ENCODE measurements at places on chromosomes 16 and 17.

DNA sequence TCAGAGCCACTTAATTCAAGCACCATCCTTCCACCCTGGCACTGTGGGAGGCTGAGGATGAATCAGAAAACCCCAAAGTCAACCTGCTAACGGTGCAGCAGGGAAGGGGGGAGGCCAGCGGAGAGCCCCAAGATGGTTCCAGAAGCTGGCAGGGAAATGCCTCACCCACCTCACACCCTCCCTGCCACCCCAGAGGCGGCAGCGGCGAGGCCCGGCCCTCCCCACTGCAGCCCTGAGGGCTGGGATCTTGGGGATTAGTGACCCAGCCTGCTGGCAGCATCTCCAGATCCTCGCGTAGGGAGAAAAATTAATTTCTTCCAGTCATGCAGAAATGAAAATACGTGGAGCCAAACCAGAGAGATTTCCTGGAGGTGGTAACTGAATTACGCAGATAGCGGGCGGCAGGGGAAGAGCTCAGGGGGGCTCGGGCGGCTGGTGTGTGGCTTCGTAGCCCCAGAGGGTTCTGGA is 38.2 kb downstream of the CBFA2T3 start:
- no peak for DNase-seq

DNA sequence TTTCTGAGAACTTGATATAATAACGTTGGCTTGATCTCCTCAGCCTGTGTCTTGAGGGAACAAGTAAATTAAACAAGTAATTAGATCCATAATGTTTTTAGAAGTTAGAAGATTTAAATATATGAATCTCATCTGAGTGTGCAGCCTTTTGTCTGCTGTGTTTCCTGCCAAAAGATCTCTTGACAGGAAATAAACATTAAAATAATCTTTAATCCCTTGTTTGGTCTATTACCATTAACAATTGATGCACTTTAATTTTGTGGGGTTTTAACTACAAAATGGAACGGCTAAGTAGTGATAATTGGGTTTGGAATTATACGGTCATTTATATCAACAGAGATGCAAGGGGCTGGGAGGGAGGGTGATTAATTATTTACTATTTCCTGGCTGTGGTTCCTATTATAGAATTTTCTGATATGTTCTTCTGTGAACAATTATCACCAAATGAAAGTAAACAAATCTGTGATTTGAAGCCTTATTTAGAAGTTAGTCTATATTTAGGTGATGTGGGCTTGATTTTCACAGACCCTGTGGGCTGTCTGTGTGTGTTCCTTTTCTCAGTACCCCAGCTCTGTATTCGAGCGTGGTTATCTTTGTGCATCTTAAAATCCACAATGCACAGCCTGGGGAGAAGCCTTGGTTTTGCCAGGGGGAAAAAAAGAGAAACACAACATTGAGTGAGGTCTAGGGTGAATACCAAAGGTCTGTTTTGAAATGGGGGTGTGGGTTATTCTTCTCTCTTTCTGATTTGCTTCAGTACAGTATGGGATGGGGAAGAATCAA is 556.1 kb downstream of the WWOX start:
- no peak for DNase-seq

GRCh38 chr17:72535779-72536178 is 415.0 kb downstream of the SOX9 start:
- DNase-seq: no peak

GRCh38 chr17:57739402-57740234 is 5.5 kb downstream of the CCDC182 start:
- no peak for DNase-seq

DNA sequence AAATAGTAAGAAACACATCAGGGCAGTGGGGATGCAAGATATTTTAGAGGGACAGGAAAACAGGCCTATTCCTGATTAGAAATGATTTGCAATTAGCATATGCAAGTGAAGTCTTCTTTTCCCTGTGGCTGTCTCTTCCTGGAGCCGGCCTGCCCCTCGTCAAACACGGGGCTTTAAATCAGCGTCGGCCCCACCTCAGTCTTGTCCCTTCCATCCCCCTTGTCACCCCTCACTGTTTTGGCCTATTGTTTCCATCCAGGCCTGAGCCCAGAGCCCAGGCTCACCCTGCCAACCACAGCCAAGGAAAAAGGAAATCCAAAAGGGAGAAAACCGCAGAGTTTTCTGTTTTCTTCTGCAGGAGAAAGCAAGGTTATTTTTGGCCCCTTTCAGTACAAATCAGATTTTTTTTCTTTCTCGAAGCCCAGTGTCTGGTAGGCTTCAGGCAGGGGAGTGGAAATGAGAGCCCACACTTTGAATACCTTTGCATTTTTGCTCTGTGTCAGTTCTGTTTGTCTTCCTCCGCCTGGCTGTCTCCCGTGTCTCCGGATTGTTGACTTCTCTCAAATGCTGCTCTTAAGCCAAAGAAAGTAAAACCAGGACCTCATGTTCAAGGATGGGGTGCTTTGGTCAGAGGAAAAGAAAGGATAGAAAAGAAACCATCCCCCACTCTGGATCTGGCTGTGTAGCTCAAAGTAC is 399.9 kb upstream of the CDH11 start:
- no peak for DNase-seq

DNA sequence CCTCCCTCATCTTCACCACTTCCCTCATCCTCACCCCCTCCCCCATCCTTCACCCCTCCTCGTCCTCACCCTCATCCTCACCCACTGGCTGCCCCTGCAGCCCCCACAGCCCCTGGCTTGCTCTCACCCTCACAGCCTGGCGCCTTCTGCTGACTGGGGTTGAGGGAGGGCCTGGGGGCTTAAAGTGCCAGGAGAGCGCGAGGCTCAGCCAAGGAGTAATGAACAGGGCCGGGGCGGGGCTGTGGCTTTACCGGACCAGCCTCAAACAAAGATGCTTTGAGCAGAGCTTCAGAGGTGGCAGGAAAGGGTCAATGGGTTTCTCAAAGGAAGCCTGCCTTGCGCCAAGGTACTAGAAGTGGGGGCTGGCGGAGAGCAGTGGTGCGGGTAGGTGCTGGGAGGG is at the start of gene PRSS33:
PRSS33 (minus strand) TSS at position 155 of the 400 bp plus-strand sequence. CDS start 1,013 bp downstream, outside the sequence.
- DNase-seq: no peak

DNA sequence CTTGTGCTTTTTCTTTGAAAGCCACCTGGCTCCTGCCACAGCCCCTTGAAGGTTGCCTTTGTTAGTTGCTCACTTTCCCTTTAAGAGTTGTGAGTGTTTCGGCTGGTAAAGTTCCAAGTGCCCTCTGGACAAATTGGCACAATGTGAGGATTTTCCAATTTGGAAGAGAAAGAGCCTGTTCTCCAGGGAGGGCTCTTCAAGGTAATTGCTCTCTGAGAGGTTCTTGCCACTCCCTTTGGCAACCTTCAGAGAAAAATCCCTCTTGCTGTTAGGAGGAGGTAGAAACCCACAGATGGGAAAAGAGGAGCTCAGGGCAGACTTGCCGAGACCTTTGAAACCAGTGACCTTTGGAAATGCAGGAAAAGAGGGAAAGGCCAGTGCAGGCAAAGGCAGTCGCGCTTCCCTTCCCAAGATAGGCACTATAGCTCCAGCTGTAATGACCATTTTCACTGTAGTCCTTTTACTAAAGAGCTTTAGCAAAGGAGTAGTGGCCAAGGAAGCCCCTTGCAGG is 49.0 kb upstream of the AKAP1 start:
- peak; percentile 3 for DNase-seq

DNA sequence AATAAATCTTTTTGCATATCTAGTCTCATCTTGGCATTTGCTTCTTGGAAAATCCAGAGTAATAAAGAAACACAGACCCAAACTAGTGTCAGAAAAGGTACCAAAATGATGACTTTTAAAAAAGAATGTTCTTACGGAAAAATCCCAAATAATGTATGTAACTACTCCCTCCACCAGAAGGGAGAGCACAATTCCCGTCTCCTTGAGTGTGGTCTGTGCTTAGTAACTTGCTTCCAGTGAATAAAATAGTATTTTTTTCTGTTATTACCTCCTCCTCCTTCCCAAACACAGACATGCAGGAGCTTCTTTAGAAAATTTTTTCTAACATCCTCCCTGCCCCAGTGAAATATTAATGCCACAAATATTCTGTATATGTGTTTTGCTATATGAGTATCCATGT is 358.1 kb downstream of the ZFHX3 start:
- no peak for DNase-seq

DNA sequence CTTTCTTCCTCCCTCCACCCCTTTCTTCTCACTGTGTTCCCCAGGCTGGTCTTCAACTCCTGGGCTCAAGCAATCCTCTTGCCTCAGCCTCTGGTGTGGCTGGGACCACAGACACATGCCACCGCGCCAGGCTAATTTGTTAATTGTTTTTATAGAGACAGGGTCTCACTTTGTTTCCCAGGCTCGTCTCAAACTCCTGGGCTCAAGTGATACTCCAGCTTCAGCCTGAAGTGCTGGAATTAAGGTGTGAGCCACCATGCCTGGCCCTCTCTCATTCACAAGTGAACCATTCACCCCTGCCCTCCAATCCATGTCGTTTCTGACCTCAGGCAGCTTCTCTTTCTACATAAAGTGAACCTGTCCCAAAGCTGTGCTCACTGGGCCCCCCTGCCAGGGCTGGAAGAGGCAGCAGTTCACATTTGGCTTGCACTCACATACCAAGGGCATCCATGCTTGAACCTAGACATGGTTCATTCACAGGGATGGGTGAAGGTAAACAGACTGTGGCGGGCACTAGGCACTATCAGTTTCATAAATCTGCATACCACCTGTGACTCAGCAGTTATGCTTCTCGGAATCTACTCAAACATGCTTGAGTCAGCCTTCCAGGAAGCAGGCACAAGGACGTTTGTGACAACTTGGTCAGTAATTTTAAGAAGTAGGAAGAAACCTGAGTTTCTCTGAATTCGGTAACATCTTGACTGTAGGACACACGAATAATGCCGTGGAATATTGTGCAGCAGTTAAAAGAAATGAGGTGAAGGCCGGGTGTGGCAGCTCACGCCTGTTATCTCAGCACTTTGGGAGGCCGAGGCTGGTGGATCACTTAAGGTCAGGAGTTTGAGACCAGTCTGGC is 6.0 kb upstream of the RNF213 start:
- no peak for DNase-seq

- no peak for DNase-seq
Measured at GRCh38 chr17:67779098-67779672, 46.1 kb upstream of the BPTF start.

DNA sequence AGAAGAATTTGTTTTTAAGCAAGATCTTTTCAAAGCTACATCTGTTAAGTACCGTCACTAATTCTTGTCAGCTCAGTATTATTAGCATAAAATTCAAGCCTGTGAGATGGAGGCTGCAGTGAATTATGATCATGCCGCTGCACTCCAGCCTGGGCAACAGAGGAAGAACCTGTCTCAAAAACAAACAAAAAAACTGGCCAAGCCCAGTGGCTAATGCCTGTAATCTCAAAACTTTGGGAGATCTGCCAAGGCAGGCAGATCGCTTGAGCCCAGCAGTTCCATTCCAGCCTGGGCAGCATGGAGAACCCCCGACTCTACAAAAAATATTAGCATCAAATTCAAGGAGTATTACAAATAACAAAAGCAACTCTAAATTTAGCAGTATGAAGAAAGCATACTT is 88.0 kb downstream of the STXBP4 start:
- DNase-seq: no peak

- DNase-seq: no peak
Measured at GRCh38 chr17:58788199-58788598, 32.5 kb downstream of the PPM1E start.

DNA sequence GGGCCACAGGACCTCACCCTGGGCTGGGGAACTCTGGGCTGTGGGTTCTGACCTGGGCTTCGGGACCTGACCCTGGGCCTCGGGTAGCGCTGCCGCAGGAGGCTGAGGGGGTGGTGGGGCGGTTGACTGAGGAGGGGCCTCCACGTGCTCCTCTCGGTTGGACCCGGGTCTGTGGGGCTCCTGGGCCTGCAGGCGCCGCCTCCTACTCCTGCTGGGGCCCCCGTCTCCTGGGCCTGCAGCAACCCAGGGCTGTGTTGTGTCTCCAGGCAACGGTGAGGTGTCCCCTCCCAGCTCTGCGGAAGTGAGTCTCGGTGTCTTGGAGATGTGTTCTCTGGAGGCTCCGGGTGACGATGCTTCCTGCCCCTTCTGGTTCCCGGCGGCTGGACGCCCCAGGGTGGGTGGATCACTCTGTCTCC is 41.5 kb upstream of the GNG13 start:
- no peak for DNase-seq

DNA sequence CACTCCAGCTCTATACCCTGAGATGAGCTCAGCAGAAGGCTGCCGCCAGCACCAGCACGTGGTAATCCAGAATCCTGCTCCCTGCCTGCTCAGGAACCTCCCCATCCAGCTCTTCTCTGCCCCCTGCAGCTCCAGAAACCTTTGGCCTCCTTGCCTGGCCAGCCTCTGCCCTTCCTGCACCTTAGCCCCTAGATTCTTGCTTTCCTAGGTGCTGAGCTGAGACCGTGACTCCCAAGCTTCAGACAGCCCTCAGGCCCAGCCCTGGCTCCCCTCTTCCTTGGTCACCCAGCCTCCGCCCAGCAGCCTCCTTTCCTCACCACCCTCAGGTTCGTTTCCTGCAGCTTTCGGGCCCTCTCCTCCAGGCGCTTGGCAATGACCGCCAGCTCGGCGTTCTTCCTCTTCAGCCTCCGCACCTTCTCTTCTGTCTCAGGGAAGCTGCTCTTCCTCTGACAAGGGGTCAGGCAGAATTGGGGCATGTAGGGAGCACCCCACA is 2.6 kb downstream of the TSPOAP1 start:
- DNase-seq: no peak

GRCh38 chr17:50044483-50044882 is 11.4 kb upstream of the ITGA3 start:
- no peak for DNase-seq

GRCh38 chr16:10405386-10405939 is 19.6 kb downstream of the ATF7IP2 start:
- DNase-seq: no peak

DNA sequence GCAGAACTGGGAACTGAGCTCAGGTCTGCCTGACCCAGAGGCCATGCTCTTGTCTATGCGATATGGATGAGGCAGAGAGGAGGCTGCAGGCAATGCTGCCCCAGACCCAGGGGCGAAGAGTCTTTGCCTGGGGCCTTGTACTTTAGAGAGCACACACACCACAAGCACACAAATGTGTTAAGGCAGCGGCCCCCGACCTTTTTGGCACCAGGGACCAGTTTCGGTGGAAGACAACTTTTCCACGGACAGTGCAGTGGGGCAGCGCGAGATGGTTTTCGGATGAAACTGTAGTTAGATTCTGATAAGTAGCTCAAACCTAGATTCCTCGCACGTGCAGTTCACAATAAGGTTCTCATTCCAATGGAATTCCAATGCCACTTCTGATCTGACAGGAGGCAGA is 6.7 kb downstream of the MT4 start:
- DNase-seq: no peak

DNA sequence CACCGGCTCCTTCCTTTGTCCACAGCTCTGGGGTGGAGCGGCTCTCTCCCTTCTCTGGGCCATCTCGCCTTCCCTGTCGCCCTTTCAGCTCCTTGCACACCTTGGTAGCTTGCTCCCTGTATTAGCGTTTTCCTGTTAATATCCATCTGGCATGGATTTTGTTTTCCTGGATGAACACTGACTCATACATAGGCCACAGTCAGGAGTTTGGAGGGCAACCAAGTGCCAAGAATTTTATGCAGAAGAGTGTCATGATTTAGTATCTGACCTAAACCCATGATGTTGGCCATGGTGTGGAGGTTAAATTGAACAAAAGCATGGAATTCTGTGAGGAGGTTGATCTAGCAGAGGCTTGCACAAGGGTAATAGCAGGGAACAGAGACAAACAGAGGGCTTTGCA is 180.9 kb downstream of the AIPL1 start:
- no peak for DNase-seq
